ENCODE measurements at places on chromosomes 16 and 17.
A peak's percentile ranks its signal among the peaks of the same experiment; 100 is the strongest.

DNA sequence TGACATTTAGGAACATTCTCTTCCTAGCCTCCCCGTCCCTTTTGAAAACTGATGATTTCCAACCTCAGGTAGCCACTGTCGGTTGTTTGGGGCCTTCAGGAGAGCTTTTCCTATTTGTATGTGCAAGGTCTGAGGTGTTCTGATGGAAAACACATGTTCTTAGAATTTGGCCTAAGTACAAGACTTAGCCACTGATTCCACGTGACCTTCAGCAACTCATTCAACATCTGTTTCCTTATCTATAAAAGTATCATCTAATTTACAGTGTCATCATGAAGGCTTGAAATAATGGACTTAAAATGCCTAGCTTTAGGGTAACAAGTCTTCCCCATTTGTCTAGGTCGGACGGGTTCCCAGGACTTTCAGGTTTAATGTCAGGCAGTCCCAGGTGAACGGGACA, 259.3 kb downstream of the SOX9 start:
- no peak for DNase-seq

DNA sequence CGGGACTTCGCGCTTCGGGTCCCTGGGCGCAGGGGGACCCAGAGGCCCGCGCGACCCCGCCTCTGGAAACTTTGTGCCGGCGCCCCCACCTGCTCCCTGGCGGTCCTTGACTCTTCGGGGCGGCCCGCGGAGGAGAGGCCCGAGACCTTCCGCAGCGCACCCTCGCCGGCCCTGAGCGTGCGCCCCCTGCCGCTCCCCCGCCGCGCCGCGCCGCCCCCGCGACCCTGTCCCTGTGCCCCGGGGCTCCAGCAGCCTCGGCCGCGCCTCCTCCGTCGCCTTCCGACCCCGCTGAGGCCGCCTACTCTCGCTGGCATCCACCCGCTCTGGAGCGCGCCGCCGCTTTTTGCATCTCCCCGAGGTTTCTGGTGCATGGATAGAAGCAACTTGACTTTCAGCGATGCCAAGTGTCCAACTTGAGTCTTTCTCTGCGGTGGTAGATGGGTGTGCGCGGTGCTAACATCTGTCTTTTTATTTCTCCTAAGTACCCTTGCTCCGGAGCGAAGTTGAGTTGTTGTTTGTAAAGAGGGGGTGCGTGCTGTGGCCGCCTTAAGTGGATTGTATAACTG, 414 bp downstream of the DUSP14 start:
- DNase-seq, result peak; percentile 46

DNA sequence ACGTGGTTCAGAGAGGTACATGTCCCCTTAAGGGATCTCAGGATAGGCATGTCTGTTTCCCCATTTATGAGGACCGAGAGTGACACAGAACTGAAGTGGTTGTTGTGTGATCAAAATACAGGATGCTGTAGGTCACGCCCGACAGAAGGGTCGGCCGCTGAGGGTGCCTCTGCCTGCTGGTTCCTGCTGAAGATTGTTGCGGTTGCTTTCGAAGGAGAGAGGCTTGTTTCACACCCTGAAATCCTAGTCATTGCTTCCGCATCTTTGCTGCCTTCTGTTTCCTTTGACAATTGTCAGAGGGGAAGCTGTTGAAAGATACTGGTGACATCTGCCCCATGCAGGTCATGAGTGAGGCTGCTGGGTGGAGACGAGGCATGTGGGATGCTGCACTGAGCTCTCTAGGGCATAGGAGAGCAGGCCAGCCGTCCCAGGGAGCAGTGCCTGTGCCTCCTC, 3.8 kb upstream of the NAT9 start:
- no peak for DNase-seq

GRCh38 chr17:1904273-1905182, 74.7 kb downstream of the RPA1 start:
- no peak for DNase-seq

DNA sequence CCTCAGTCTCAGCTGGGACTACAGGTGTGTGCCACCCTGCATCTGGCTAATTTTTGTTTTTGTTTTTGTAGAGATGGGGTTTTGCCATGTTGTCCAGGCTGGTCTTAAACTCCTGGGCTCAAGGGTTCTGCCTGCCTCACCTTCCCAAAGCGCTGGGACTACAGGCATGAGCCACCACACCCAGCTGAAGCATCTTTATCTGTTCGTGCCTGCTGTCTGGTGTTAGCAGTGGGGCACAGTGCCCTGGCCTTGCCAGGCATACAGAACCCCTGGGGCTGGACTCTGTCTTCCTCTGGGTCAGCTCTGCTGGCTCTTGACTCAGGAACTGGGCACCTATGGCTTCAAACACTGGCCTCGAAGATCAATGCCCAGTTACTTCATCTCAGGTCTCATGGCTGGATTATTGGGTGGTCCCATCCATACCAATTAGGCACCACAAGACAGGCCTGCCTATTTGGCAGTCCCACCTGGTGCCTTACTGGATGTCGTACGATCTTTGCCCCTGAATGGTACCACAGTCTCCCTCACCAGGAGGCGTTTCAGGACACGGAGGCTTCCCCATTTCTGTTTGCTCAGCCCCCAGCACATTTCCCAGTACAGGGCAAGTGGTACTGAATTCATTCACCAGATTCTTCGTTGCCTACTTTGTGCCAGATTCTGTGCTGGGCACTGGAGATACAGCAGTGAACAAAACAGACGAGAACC, 99.3 kb downstream of the RAB11FIP4 start:
- DNase-seq, result no peak

- DNase-seq, result no peak
Measured at GRCh38 chr17:48025904-48026501, 11.6 kb downstream of the COPZ2 start.
